ENCODE measurements at places on chromosomes 11 and 22. TPM values are rescaled to one million over a fixed set of nuclear protein-coding genes. Genes with fewer than 3 reads are reported as not detected.

DNA sequence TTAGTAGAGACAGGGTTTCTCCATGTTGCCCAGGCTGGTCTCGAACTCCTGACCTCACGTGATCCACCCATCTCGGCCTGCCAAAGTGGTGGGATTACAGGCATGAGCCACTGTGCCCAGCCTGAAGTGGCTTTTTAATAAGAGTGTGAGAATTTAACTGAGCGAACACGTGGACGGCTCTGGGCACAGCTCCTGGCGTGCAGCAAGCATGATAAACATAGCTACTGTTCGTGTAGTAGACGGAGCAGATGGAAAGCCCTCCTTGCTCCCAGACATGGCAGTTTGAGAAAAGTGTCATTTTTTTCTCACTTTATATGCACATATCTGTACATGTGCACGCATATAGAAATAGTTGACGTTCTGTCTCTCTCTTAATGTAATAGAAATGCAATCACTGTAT is 7.0 kb downstream of the EMID1 start:
- DNase-seq = no peak

Gene POTEH
- not detected for total RNA-seq

- DNase-seq = no peak
Observed at GRCh38 chr11:102007567-102008437, 39.4 kb upstream of the CFAP300 start.

Gene FIBIN
- 15.4 TPM for total RNA-seq

DNA sequence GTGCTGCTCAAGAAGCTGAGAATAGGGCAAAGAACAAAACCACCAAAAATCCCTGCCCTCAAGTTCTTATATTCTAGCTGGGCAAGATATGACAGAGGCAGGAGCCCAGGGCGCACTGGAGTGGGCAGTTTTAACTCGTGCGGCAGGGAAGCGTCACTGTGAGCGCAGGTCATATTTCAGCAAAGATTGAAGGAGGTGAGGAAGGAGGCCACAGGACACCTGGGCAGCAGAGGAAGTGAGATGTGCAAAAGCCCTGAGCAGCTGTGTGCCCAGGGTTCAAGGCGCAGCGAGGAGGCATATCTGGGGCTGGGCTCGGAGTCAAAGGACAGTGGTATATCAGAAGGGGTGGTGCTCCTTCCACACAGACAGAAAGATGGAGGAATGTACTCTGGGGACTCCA is 13.5 kb downstream of the KCNC1 start:
- peak; percentile 73 for DNase-seq

DNA sequence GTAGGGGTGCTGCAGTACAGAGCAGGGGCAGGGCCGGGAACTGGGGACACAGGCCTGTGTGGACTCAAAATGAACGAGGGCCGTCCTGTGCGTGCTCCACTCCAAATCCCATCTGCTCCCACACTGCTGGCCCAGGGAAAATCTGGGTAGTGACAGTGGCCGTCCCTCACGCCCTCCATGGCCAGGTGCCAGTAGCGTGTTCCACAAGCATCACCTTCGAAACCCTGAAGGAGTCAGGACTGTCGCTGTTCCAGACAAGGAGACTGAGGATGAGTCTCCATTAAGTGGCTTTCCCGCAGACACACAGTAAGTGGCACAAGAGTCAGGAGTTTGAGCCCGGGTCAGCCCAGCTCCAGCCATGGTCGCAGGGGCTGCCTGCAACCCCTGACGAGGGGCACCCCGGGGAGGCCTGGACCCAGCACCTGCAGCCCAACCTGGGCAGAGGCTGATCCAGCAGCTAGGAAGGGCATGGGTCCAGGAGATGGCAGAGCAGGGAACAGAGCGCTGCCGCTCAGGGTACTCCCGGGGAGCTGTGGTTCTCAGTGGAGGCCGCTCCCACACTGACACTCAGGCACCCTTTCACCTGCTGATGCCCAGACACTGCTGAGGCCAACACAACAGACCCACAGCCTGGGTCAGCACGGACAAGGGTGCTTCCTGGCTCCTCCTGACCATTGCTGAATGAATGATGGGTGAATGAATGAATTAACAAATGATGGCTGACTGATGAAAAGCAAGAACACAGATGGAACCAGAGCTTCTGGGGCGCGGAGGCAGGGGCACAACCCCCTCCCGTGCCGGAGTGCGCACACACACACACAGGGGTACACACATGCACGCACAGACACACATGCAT is 35.3 kb downstream of the IGF2 start:
- peak; percentile 53 for DNase-seq

Gene OR2AT4
- total RNA-seq = not detected

Gene TTC36
- total RNA-seq = 0.62 TPM
